ENCODE measurements at places on chromosomes 11 and 22.

GRCh38 chr22:20128902-20129746 is 2.5 kb upstream of the ZDHHC8 start:
- no peak for DNase-seq

DNA sequence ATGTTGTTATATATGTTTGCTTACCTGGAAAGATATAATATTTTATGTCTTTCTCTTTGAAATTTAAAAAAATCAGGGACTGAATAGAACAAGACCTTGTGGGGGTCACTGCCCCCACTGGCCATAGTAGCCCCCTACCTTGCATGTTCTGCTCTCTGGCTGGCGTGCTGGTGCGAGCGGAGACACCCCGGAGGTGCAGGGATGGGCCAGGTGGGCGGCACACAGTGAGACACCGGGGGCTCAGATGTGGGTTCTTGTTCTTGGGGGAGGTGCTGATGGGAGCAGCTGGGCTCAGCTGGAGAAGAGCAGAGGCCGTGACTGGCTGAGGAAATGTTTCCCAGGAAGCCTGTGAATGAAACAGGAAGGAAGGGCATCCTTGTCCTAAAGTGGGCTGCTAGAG is 20.2 kb downstream of the GAB4 start:
- DNase-seq: no peak

GRCh38 chr11:15649371-15650104 is 534.8 kb downstream of the INSC start:
- no peak for DNase-seq

- no peak for DNase-seq
Measured at GRCh38 chr22:35558031-35558430, 17.4 kb downstream of the RASD2 start.

GRCh38 chr11:33001751-33002542 is 13.7 kb upstream of the DEPDC7 start:
- no peak for DNase-seq

DNA sequence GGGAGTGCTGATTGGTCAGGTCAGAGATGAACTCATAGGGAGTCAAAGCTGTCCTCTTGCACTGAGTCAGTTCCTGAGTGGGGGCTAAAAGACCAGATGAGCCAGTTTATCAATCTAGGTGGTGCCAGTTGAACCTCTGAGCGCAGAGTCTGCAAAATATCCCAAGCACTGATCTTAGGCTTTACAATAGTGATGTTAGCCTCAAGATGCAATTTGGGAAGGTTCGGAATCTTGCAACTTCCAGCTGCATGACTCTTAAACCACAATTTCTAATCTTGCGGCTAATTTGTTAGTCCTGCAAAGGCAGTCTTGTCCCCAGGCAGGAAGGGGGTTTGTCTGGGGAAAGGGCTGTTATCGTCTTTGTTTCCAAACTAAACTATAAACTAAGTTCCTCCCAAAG is 92.3 kb upstream of the PARVA start:
- DNase-seq: no peak

- DNase-seq: no peak
Measured at GRCh38 chr11:86692317-86692716, 19.9 kb upstream of the ME3 start.

DNA sequence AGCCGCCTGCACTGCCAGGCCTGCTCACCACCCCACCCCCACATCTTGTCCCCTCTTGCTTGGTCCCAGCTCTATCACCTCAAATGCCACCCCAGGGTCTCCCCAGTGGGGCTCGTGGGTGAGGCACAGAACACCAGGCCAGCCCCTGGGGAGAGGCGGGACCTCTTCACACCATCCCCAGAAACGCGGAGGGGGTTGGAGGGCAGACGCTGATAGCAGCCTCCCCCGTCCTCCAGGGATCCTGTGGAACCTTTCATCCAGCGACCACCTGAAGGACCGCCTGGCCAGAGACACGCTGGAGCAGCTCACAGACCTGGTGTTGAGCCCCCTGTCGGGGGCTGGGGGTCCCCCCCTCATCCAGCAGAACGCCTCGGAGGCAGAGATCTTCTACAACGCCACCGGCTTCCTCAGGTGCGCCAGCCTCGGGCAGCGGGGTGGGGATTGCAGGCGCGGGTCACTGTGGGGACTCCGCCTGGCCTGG is 5.8 kb downstream of the PKP3 start:
- no peak for DNase-seq

DNA sequence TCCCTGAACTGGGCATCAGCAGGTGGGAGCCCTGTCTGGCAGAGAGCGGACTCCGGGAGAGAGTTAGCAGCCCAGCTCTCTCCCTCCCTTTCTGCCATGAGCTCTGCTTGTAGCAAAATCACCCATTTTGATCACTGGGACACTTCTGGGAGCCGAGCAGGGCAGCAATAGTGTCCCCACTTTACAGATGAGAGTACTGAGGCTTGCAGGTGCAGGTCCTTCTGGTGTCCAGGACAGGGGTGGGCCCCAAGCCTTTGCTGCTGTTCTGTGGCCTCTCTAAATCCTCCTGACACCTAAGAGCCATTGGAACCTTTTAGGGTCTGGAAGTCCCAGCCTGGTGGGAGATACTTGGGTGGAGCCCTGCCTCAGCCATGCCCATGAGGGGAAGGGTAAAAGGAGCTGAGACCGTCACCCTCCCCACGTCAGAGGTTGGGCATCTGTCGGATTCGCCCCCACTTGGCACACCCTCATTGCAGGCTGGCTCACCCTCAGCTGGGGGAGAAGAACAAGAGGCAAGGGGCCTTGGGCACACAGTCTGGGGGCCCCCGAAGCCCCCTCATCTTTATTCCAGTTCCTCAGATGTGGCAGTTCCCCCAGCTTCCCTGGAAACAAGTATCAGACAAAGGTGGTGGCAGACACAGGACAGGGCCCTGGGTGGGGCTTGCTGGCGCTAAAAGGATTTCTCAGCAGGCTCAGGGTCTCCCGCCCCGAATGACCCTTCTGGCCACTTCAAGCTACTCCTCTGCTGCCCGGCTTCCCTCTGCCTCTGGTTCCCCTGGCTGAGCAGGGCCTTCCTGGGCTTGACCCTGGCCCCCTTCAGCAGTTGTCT is 4.5 kb downstream of the RIN1 start:
- no peak for DNase-seq

DNA sequence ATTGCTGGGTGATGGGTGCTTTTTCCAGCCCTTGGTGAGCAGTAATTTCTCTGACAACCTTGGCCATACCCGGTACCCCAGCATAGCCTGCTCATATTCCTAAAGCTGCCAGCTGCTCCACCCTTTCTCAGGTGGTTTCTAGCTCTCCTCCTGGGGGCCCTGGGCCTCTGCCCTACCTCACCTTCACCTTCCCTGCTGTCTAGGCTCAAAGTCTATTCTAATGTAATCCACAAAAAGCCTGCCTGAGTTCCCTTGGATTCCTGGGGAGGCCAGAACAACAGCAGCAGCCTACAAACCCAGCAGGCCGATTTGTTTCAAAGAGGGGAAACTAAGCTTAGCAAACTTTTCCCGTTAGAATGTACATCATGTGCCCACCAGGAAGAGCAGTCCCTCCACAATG is 117.6 kb downstream of the DSCAML1 start:
- no peak for DNase-seq

GRCh38 chr11:33052231-33052630 is 12.9 kb downstream of the TCP11L1 start:
- no peak for DNase-seq

DNA sequence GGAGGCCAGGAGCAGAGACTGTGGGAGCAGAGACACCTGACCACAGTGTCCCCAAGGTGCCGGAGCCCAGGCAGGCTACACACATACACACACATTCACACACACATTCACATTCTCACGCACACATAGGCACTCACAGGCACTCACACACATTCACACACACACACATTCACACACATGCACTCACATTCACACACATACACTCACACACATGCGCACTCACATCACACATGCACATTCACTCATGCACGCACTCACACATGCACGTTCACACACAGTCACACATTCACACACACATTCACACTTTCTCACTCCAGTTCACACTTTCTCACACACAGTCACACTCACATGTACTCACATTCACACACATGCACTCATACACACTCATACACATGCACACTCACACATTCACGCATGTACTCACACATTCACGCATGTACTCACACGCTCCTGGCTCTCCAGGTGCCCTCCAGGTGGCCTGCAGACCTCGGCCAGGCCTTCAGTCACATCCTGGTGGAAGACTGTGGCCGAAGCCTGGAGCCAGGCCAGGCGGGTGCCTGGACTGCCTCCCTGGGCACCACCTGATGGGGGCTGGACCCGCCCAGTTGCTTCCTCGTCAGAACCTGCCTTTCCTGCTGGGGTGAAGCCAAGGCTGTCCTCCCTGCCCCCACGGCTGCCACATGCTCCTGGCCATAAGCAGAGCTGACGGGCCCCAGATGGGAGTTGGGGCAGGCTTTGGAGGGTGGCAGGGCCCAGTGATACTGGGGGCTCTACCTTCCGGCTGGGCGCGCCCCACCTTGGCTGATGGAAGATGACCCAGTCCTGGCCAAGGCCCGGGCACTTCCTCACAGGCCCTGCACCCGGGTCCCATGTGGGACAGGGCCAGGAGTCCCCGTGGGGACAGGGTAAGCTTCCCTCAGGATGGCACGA is 89.5 kb downstream of the WNT7B start:
- no peak for DNase-seq

DNA sequence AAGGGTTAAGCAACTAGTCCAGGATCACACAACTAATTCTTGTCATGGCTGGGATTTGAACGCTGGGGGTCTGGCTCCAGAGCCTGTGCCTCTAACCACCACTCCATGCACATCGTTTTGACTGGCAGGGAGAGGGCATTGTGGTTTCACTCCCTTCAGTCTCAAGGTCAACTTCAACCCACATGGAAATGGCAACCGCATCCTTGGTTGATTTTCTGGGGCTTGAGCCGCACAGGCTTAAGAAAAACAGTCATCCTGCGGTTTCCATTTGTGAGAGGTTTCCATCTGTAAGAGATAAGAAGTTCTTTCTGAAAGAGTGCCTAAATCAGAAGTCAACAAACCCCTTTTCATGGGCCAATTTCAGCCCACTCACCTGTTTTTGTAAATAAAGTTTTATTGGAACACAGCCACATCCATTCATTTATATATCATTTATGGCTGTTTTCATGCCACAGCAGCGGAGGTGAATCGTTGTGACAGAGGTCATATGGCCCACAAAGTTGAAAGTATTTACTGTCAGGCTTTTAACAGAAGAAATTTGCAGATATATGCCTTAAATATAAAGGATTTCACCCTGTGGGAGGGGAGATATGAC is 65.7 kb downstream of the SGSM1 start:
- DNase-seq: no peak

DNA sequence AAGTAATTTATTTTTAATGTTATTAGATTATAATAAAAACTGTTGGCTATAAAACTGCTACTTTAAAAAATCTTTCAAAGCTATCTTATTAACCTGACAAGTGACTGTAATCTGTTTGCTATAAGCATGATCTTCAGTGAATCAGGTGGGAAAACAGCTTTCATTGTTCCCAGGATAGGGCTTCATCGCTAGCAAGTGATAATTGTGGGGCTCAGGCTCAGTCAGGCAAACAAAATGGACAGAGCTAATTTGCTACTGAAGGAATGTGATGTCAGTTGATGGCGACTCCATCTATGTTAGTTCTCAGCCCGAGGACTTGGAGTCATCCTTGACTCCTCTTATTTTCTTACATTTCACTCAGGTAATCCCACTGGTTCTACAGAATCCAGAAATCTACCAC is 125.0 kb downstream of the RASSF10 start:
- no peak for DNase-seq

- DNase-seq: no peak
Measured at GRCh38 chr11:103881584-103881983, 154.9 kb upstream of the DDI1 start.

- DNase-seq: no peak
Measured at GRCh38 chr11:118050208-118050891, 26.5 kb upstream of the TMPRSS4 start.

DNA sequence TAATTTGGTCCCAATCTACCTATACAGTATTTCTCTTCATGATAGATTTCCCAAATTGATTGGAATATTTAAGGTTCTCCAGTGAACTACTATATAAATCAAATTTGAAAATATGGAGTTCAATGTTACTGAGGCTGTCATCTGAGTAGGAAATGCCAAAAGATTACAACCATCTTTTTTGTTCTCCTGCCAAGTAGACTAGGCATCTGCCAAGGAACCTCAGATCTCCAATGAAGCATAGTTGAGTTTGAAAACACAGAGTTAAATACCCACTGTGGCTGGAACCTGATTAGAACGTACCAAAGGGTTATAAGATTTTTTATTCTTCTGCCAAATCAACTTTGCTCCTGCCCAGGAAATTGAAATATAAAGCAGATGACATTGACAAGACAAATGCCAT is 330.9 kb downstream of the CNTN5 start:
- no peak for DNase-seq

- DNase-seq: no peak
Measured at GRCh38 chr22:46149512-46150033, 753 bp upstream of the PPARA start.

- no peak for DNase-seq
Measured at GRCh38 chr11:112844517-112844916, 116.7 kb upstream of the NCAM1 start.

DNA sequence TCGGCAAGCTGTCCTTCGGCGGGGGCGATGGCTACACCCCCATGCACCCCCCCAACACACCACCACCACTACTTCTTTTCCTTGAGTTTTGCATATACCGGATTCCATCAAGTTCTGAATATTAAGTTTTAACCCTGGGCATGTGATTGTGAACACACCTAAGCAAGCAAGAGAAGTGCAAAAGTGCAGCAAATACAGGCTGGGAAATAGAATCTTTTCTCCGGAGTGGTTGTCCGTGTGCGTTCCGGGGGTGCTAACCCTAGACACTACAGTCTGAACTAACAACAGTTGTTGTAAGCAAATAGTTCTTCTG is 574 bp downstream of the PRSS23 start:
- DNase-seq: no peak

DNA sequence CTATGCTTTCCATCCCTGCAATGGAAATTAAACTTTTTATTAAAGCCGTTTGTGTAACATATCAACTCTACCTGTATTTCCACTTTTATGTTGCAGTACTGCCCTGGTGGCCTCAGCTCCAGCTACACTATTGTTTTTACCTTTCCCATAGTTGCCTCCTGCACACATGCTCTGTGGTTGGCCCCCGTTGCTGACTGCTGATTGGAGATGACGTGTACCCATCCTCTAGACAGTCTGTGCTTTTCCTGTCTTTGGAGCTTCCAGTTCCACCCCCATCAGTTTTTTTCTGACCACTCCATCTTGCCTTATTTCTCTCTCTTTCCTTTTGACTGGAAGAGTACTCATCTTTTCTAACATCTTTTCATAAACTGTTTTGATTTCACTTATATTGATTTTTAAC is 123.8 kb downstream of the TEAD1 start:
- DNase-seq: no peak

- no peak for DNase-seq
Measured at GRCh38 chr11:46553814-46554212, 40.0 kb downstream of the AMBRA1 start.

- no peak for DNase-seq
Measured at GRCh38 chr11:83310718-83311117, 24.6 kb upstream of the CCDC90B start.

- no peak for DNase-seq
Measured at GRCh38 chr11:35619116-35619854, 1.0 kb downstream of the FJX1 start.
